Hematopoietic multipotent progenitor cell (in vitro differentiated cells): ENCODE measurements at places on chromosomes 6 and 20. TPM values are rescaled to one million over a fixed set of nuclear protein-coding genes. Genes with fewer than 3 reads are reported as not detected.

FAM217A gene
- not detected for total RNA-seq

BPIFB2 gene
- total RNA-seq: not detected

LY86 gene
- total RNA-seq: 2.2 TPM

FILIP1 gene
- total RNA-seq: under 0.01 TPM

ADGRF5 gene
- under 0.01 TPM for total RNA-seq
